Osteoblast (primary cell): ENCODE measurements at places on chromosomes 2 and 18. TPM values are rescaled to one million over a fixed set of nuclear protein-coding genes. Genes with fewer than 3 reads are reported as not detected.

GRCh38 chr2:225471482-225471881 is 72.0 kb downstream of the NYAP2 start:
- no peak for DNase-seq

DNA sequence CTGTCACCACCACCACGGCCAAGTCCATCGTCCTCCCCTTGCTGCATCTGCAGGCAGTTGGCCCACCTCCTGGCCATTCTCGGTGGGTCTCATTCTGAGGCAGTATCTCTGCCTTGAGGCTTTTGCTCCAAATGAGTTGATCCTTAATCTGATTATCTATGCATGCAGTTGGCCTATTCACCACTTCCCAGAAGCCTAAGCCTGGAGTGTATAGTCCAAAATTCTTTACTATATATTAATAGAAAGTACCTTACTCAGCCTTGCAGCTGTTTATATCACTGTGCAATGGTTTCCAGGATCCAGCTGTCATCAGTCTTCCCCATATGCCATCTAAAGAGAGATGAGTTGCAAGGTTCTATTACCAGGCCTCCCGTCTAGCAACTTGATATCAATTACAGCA is 292.4 kb downstream of the SS18 start:
- no peak for DNase-seq

Gene PRSS56
- total RNA-seq: not detected in 2 replicates

DNA sequence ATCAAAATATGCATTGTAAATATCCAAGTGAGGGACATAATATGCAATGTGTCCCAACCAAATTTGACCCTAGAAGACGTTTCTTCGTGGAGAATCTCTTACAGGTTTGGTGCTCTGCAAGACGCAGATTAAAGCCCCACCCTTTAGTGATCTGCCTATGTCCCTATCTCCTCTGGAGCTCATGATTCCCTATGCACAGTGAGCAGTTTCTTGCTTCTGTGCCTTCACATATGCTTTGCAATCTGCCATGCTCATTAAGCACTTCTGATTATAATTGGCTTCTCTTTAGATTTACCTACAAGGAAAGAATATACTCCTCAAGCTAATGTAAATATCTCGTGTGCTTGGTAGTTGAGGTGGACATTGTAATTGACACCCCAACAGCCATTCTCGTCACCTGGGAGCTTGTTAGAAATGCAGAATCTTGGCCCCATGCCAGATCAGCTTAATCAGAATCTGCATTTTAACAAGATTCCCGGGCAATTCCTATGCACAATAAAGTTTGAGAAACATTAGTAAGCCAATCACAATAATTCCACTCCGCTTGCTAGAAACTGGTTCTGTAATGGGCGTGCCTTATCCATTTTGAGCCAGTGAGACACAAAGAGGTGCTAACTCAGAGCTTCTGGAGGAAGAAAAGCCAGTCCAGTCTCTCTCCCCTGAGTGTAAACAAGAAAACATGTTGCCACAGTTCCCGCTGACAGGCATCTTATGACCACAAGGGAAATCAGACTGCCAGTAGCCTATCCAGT is 2.8 kb upstream of the PUM2 start:
- DNase-seq: no peak

Gene CFC1
- not detected in 2 replicates for total RNA-seq

- DNase-seq: peak; percentile 86
Measured at GRCh38 chr2:3604991-3605961, 10.4 kb downstream of the COLEC11 start.

- DNase-seq: peak; percentile 87
Measured at GRCh38 chr2:24210106-24210455, 35.2 kb downstream of the FAM228A start.
